ENCODE measurements at places on chromosomes 7 and 10. TPM values are rescaled to one million over a fixed set of nuclear protein-coding genes. Genes with fewer than 3 reads are reported as not detected.

PNLIP gene
- not detected for total RNA-seq

UNC5B gene
- total RNA-seq, result 39.1 TPM

SORBS1 gene
- total RNA-seq, result 0.23 TPM

NEBL gene
- 0.12 TPM for total RNA-seq

TAC1 gene
- total RNA-seq, result not detected

ADCYAP1R1 gene
- total RNA-seq, result 0.35 TPM

AGMO gene
- total RNA-seq, result 0.35 TPM

SPDYE16 gene
- 0.12 TPM for total RNA-seq

CEP55 gene
- total RNA-seq, result 0.47 TPM

DGKI gene
- 1.4 TPM for total RNA-seq

CYP3A4 gene
- total RNA-seq, result not detected

RSU1 gene
- total RNA-seq, result 56.3 TPM

SP8 gene
- not detected for total RNA-seq

IFRD1 gene
- total RNA-seq, result 47.4 TPM

PTPRN2 gene
- total RNA-seq, result 3.0 TPM

KLHDC10 gene
- total RNA-seq, result 47.4 TPM

NKX2-3 gene
- total RNA-seq, result not detected

LRRC4 gene
- total RNA-seq, result not detected

GIMAP4 gene
- total RNA-seq, result not detected

EMX2 gene
- total RNA-seq, result 0.08 TPM

MACC1 gene
- 0.12 TPM for total RNA-seq
